ENCODE measurements at places on chromosomes 5 and 9.

GRCh38 chr5:139012176-139012575, 137.0 kb upstream of the LRRTM2 start:
- DNase-seq: no peak

DNA sequence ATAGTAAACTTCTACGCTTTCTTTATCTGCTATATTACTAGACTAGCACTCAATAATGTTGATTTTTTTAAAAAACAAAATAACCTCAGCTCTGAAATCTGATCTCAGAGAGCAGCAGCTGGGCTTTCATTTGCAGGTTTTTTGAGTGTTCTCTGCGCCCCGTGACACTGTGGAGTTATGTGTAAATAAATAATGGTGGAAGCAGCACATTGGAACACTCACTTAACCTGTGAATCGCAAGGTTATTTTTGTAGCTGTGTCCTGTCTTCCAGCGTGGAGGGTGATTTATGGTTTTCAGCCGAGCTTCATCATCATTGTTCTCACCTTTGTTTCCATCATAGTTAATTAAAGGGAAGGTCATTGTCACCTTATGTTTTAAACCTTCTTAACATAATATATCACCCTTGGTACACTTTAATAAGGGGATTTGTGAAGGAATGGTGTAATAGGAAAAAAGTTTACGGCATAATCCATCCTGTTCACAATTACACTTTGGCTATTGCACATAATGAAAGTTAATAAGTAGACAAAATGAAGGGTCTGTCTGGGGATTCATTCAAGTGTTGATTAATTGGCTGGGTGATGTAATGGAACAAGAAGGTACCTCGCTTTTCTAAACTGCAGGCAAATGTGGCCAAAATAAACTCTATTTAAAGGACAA, 493.3 kb upstream of the ADAMTS16 start:
- DNase-seq: no peak

DNA sequence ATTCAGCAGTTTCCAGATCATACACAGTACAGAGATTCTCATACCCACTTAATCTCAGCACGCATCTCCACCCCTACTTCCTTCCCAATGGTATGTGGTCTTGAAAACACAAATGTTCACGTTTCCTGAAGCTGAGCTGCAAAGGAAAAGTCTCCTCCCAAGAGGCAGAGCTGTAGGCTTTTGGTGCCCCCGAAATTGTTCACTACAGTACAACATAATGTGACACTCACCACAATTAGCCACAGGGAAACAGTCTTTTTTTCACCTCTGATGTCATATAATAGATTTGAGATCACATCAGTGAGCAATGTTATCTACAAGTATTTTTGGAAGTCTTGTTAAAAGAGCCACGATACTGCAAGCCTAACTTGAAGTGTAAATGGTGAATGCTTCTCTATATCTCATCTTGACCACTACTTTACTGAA, 40.2 kb downstream of the NFIB start:
- no peak for DNase-seq

DNA sequence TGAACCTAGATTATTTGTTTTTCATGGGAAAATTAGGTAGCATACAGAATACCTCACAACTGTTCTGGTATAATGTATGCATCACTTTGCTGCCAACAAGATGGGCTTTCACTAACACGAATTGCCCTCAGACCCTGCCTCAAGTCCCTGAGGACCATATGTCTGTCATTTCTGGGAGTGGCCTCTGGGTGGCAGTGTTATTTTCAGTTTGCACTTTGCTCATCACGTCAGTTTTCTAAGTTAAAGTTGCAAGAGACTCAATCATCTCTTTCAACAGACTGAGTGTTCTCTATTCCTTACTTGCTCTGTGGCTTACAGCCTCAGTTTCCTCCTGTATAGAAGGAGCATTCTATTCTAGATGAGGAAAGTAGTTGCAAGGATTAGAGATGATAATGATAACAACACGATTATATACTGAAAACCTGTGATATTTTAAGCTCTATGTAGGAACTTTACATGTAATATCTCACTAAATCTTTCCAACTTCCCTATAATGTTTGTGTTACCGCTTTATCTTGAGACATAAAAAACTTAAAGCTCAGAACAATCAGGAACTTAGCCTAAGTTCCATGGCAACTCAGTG, 55.7 kb downstream of the TSSK1B start:
- DNase-seq: peak; percentile 21

- DNase-seq: no peak
Observed at GRCh38 chr9:136455043-136456002, 15.7 kb upstream of the INPP5E start.

GRCh38 chr5:123283499-123283898, 139.7 kb downstream of the CEP120 start:
- no peak for DNase-seq

GRCh38 chr9:37999588-38000189, 69.3 kb downstream of the SHB start:
- no peak for DNase-seq

DNA sequence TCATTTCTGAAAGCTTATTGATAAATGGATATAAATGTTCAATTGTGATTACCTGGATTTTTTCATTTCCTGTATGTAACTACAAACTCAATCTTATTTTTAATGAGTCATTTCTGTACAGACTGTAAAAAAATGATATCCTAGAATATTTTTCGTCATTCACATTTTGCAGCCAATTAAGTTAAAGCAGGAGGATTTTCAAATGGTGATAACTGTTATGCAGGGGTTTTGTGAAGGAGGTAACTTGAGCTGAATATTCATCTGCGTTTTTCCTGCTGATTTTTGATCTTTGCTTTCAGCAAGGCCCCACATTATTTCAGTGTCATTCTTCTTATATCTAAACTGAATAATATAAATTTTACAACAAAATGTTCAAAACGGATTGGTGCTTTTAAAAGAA, 74.1 kb downstream of the SLF1 start:
- DNase-seq: no peak

DNA sequence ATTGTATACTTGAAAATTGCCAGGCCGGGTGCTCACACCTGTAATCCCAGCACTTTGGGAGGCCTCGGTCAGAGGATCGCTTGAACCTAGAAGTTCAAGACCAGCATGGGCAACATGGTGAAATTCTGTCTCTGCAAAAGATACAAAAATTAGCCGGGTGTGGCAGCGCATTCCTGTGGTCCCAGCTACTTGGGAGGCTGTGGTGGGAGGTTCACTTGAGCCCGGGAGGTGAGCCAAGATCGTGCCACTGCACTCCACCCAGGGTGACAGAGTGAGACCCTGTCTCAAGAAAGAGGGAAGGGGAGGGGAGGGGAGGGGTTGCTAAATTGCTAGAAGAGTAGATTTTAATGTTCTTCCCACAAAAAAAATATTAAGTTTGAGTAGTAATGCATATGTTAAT, 53.2 kb downstream of the FNBP1 start:
- no peak for DNase-seq

GRCh38 chr9:21688108-21689102, 114.0 kb upstream of the MTAP start:
- no peak for DNase-seq

GRCh38 chr5:50923768-50924494, 257.5 kb downstream of the PARP8 start:
- DNase-seq: no peak

DNA sequence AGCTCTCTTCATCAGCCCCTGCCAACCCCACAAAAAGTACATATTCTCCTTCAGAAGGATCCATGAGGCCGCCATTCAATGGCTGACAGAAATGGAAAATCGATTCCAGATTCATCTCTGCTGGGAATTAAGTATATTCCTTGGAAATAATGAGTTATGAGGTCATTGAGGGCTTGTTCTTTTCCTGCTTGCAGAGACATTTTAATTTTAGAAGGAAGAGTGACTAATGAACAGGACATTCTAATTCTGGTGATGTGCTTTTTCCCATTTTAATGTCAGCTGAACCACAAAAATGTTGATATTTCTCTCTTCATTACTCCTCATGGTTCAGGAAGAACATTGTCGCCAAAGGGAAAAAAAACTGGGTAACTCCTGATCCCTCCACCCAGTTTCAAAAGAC, 314.0 kb downstream of the PIK3R1 start:
- DNase-seq: no peak

DNA sequence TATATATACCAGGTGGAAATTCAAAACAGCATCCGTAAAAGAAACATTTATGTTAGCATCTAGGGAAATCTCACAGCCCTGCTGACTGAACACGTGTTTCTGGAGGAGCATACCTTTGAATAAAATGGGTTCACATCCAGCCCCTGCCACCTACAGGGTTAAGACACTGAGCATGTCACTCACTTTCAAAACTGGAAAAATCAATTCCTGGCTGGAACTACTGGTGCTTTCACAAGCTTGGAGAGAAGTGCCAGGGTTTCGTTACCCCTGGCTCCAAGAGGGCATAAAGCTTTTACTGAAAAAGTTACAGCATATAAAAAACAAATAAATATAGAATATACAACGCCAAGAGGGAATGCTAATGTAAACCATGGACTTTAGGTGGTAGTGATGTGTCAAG, 48.0 kb downstream of the SERINC5 start:
- DNase-seq: no peak

- no peak for DNase-seq
Observed at GRCh38 chr5:175814691-175815090, 56.7 kb upstream of the CPLX2 start.

- DNase-seq: no peak
Observed at GRCh38 chr5:94908889-94909480, 290.5 kb downstream of the SLF1 start.

DNA sequence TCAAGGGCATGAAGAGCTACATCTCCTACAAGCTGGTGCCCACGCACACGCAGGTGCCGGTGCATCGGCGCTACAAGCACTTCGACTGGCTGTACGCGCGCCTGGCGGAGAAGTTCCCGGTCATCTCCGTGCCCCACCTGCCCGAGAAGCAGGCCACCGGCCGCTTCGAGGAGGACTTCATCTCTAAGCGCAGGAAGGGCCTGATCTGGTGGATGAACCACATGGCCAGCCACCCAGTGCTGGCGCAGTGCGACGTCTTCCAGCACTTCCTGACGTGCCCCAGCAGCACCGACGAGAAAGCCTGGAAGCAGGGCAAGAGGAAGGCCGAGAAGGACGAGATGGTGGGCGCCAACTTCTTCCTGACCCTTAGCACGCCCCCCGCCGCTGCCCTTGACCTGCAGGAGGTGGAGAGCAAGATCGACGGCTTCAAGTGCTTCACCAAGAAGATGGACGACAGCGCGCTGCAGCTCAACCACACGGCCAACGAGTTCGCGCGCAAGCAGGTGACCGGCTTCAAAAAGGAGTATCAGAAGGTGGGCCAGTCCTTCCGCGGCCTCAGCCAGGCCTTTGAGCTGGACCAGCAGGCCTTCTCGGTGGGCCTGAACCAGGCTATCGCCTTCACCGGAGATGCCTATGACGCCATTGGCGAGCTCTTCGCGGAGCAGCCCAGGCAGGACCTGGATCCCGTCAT, 1.4 kb downstream of the SNX18 start:
- no peak for DNase-seq

- DNase-seq: no peak
Observed at GRCh38 chr9:12785260-12785770, 10.5 kb downstream of the LURAP1L start.

DNA sequence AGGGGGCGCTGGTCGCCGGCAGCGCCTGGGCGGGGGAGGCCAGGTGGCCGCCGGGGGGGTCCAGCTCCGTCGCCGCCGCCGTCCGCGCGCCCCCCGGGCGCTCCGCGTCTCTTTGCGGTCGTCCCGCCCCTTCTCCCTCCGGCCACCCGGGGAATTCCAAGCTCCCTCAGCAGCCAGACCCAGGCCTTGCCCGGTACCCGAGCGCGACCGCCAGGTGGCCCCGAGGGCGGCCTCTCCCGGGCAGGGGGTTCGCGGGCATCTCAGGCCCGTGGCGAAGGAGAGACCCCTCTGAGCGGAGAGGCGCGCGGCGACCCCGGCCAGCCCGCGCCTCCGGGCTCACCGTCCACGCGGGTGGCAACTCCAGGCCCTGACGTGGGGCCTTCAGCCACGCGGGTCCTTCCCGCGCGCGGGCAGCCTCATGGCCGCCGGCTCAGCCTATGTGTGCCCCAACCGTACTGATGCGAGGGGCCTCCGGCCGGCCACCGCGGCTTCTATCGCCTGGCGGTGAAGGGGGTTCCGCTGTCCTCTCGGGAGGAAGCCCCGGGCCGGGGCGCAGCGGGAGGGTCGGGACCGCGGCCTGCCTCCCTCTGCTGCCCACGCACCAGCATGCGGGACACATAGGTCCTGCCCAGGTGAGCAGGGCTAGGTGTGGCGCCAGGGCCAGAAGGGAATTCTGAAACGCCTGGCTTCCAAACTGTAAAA, 529 bp upstream of the NRARP start:
- no peak for DNase-seq

DNA sequence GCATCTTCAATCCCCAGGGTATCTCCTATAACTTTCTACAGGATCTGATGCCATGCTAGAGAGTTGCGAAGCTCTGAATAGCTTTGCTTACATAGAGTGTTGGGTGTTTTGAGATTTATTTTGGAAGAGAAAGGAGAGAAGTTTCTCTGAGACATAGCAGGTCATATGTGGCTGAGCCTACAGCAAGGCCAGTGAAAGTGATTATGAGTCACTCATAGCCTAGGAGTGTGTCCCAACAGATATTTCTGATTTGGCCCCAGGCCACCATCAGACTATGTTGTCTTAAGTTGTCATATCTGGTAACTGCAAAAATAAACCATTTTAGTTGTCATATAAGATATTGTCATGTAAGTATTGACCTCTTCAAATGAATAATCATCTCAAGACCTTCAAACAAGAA, 132.0 kb upstream of the RAI14 start:
- DNase-seq: no peak

DNA sequence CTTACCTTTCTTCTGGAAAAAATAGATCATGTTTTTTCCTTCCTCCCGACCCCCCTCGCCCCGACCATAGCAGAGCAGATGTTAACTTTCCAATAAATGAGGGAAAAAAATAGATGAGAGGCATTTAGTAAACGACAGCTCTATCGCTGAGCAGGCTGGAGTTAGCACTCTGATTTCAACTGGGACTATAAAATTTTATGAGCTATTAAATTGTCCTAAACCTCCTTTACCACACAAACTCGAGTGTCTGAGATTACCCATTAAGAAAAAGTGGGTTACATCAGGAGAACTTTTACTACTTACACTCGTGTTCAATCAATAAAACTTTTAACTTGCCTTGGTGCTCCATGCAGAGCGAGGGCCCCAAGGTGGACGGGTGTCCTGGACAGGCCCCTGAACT, 59.8 kb upstream of the RNU6ATAC start:
- DNase-seq: no peak

- no peak for DNase-seq
Observed at GRCh38 chr5:45578270-45578669, 117.9 kb downstream of the HCN1 start.

GRCh38 chr9:117696154-117696553, 8.0 kb upstream of the TLR4 start:
- no peak for DNase-seq

- no peak for DNase-seq
Observed at GRCh38 chr9:99808454-99808853, 13.2 kb upstream of the NR4A3 start.

Data from stimulated activated CD8-positive, alpha-beta memory T cell treated with anti-CD3 and anti-CD28 coated beads, Interleukin-4, amount 100 ng/mL, for 1 hour (primary cell).